ENCODE measurements at places on chromosomes 1 and 21.

- no peak for DNase-seq
Measured at GRCh38 chr1:24062221-24062620, 49.7 kb downstream of the MYOM3 start.

- DNase-seq: no peak
Measured at GRCh38 chr1:17890815-17891191, 135.7 kb downstream of the ACTL8 start.

DNA sequence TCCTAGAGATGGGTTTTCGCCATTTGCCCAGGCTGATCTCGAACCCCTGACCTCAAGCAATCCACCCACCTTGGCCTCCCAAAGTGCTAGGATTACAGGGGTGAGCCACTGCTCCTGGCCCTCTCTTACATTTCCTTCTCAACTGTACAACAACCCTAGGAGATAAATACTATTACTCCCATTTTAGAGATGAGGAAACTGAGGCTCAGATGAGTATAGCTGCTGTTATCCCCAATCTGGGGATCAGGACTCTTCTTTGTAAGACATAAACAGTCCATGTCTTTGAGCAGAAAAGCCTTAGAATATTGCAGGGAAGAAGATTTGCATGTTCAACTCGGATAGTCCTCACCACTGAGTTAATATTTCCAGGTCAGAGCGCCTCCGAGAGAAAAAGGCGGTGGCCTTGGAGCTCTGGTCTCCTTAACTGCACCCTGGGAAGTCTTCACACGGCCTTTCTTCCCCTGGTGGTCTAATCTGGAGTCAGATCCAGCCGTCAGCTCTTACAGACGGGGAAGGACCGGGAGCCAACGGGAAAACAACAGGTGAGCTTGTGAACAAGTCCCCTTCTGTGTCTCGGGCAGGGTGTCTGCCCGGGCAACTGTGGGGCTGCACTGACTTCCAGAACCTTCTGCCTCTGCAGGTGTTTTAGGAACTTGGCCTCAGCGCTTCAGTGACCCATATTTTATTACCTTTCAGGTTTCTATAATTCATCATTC lies 5.9 kb upstream of the OLIG1 start:
- DNase-seq: no peak

- DNase-seq: no peak
Measured at GRCh38 chr1:2316451-2316961, 74.8 kb downstream of the MORN1 start.

DNA sequence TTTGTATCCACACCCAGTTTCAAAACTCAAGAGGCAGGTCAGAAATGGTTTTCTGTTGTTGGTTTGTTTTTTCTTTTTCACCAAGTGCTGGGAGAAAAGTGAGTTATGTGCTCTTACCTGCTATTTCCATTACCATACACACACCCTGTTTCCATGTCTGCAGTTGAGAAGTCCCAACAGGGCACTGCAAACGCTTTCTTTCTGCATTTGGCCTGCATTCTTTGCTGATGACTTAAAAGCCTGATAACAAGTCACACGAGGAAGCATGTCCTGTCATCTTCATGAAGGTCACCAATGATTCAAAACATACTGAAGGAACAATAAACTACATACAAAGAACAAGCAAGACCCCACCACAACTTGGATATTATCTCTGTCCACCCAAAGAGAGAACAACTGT lies 24.8 kb upstream of the KCNE1 start:
- DNase-seq: no peak

GRCh38 chr1:16615253-16616252 lies 2.2 kb upstream of the NBPF1 start:
- DNase-seq: no peak

DNA sequence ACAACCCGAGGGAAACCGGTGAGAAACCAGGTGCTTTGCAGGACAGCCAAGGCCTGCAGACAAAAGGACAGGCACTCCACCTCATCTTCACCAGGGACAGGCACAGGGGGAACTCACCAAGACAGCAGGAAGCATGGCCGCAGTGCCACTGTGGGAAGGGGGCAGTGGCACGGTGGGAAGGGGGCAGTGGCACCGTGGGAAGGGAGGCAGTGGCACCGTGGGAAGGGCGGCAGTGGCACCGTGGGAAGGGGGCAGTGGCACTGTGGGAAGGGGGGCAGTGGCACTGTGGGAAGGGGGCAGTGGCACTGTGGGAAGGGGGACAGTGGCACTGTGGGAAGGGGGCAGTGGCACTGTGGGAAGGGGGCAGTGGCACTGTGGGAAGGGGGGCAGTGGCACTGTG lies 28.4 kb upstream of the LRRC47 start:
- DNase-seq: no peak

GRCh38 chr1:113223546-113223945 lies 150.5 kb downstream of the LRIG2 start:
- DNase-seq: no peak

DNA sequence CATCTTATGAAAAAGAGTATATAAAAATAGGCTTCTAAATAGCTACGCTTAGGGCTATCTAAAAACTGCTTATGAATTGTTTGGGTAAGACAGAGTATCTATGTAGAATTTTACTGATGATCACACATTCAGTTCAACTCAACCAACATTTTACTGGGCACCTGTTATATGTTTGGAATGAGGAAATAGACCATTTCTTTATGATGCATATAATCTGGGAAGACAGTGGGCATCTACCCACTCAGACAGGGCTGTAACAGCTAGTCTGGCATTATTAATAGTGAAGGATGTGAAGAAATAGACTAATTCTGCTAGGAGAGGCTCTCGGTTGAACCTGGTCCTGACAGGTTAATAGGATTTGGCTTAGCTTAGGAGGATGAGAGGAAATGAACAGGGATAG lies 56.9 kb downstream of the TIAM1 start:
- DNase-seq: no peak

All from activated CD4-positive, CD25-positive, alpha-beta regulatory T cell (primary cell).